T-helper 22 cell (primary cell): ENCODE measurements at places on chromosomes 16 and 17.

DNA sequence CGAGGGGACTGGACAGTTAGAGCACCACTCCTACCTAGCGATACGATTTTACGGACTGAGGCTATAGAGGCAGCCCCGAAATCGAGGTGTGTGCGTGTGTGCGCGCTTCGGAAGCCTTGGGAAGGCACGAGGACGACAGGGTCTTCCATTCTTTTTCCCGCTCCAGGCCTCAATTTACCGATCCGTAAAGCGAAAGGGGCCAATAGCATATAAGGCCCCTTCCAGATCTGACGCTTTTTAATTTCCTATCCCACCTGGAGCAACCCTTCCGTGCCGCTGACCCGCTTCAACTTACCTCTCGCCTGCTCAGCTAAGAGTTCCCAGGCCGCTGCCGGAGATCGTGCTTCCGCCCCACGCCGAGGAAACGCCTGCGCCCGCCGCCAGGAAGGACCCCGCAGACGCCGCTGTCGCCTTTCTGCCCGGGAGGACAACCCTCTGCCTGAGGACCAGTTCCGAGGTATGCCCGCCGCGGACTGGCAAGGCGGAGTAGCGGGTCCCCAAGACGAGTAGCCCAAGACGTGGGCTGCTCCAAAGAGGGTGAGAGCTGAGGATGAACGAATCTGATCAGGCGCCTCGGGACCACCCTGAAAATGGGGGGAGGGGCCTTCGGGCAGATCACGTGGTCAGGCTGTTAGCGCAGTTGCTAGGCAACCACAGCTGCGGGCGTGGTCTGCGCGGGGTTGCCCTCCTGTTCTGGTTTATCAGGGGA is at the start of gene EFTUD2:
Gene EFTUD2, minus strand, starts transcription at position 372 of the 709 bp plus-strand sequence. CDS start 4,924 bp downstream, outside the sequence.
- peak; percentile 85 for DNase-seq

GRCh38 chr16:27235938-27236245 is 32.6 kb downstream of the KDM8 start:
- DNase-seq = no peak

GRCh38 chr17:55056526-55056925 is 88.0 kb downstream of the STXBP4 start:
- DNase-seq = no peak

DNA sequence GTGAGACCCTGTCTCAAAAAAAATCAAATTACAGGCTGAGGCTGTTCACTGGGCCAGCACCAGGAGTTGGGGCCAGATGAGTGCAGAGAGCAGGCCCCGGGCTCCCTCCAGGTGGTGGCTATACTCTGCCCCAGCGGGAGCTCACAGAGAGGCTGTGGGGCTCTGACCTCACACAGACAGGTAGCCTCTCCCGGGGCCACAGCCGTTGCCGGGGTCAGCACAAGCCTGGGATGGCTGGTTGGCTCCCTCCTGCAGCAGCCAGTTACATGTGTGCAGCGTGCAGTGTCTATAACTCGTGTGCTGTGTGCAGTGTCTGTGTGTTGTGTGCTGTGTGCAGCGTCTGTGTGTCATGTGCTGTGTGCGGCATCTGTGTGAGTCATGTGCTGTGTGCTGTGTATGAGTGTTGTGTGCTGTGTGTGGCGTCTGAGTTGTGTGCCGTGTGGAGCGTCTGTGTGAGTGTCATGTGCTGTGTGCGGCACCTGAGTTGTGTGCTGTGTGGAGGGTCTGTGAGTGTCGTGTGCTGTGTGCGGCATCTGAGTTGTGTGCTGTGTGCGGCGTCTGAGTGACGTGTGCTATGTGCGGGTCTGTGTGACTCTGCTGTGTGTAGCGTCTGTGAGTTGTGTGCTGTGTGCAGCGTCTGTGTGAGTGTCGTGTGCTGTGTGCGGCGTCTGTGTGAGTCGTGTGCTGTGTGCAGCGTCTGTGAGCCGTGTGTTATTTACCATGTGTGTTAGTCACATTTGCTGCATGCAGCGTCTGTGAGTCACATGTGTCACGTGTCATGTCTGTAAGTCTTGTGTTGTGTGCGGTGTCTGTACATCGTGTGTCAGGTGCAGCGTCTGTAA is 20.9 kb downstream of the MAPK8IP3 start:
- DNase-seq = no peak

DNA sequence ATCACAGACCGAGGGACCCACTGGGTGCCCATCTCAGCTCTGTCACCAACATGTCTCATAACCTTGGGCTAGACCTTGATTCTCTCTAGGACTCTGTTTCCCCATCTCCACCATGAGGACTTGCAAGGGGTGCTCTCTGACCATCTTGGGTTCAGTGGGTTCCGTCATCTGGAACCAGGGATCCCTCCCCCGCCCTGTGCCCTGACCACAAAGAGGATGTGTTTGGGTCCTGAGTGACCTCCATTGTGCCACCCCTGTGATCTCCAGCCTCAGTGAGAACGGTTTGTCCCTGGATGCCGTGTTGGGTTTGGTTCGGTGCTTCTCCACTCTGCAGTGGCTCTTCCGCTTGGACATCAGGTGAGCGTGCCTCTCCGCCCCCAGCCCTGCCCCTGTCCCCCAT is 49.1 kb upstream of the CPNE2 start:
- no peak for DNase-seq

- no peak for DNase-seq
Observed at GRCh38 chr17:28751600-28752366, 8.0 kb downstream of the TRAF4 start.

- no peak for DNase-seq
Observed at GRCh38 chr16:49639739-49640431, 216.0 kb downstream of the ZNF423 start.

DNA sequence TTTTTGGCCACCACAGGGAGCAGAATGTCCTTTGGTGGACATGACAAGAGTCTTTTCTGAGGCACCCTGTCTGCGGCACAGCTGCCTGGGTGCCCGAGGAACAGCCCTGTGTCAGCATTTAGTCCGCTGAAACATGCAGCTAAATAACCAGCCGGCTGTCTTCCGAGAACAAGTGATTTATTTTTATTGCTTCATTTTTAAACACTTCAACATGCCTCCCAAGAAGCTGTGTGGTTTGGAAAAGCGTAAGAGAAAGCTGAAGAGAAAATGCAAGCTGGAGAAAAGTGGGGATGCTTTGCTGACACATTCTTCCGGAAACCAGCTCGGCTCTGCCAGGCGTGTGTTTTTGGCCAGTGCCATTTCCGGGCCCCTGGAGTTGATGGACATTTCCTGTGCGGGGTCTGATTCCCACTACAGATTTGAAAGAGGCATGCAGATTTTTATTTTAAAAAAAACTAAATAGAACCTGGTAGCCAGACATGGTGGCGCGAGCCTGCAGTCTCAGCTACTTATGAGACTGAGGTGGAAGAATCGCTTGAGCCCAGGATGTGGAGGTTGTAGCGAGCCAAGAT is 94.7 kb downstream of the SEC14L1 start:
- DNase-seq = no peak

DNA sequence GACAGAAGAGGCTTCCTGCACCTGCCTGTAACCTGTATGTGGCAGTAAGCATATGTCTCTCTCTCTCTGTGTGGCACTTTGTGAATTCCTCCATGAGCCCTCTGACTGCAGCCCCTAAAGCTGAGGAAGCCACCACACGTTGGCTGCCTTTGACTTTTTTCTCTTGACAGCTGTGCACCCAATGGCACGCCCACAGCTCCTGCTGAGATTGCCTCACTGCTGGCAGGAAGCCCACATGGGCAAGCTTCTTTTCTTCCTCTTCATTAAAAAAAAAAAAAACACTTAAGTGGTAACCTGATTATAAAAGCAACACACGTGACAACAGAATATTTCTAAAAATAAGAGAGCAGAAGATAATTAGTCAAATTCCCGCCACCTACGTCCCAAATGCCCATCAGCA is 34.0 kb upstream of the PIRT start:
- no peak for DNase-seq

DNA sequence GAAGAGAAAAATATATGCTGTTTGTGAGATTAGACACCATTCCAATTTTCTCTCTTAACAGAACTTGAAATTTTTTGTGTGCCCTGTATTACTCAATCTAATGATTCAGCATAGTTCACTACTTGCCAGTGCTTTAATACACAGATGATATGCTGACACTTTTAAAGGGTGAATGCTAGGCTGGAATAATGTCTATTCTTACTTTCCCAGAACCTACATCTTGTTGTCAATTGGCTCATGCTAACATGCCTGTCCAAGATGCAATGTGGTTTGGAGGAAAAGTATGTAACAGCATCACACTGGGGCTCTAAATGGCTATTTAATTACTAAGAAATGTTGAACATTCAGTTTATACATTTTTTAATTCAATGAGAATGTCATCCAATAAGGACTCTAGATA is 7.6 kb upstream of the MAP2K6 start:
- DNase-seq = no peak

GRCh38 chr17:79005063-79005861 is 4.3 kb downstream of the CANT1 start:
- no peak for DNase-seq

DNA sequence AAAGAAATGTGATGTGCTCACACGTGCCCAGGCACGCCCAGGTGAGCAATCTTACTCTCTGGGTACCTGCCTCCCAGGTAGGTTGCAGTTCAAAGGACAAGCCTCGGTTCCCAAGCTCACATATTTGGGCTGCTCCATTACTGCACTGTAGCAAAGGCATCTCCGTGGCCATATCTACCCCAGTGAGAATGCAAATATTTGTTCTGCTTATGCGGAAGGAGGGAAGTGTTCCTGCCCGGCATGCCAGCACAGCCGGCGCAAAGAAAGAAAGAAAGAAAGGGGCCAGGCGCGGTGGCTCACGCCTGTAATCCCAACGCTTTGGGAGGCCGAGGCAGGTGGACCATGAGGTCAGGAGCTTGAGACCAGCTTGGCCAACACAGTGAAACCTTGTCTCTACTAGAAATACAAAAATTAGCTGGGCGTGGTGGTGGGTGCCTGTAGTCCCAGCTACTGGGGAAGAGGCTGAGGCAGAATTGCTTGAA is 30.7 kb downstream of the SLC43A2 start:
- no peak for DNase-seq

GRCh38 chr17:70716551-70716950 is 547.2 kb downstream of the KCNJ2 start:
- DNase-seq = no peak

GRCh38 chr16:8644211-8645140 is 23.0 kb downstream of the METTL22 start:
- no peak for DNase-seq

DNA sequence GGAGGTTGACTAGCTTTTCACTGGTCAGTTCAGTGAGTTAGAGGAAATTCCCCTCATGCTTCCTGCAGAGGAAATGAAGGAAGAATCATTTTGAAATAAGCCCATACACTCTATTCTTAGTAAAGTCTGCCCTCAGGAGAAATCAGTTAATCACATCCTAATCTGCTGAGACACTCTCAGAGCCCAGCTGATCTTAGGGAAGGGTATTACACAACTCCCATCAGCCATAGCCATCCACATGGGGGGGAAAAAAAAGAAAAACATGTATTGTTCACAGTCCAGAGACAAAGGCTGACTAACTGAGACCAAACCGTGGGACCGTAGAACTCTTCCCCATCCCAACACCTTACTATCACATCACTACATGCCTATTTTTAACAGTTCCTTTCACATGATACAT is 722.3 kb downstream of the CDH8 start:
- no peak for DNase-seq

DNA sequence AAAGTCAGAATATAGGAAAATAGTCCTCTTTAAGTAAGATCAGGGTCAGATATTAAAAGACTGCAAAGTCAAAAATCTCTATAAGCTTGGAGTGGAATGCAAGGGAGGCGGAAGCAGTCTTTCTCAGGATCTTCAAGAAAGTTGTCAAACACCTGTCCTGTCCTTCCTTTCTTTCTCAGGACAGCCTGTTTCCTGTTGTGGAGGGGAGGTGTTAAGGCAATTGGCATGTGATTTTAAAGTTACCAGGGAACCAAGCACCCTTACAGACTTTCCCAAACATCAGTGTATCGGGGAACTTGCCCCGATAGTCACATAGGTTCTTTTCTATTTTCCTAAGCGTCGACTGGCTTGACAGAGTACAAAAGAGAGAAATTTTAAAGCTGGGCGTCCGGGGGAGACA is 2.1 kb downstream of the ATP5PD start:
- no peak for DNase-seq

GRCh38 chr17:44314524-44314868 is 6.1 kb downstream of the RUNDC3A start:
- no peak for DNase-seq

GRCh38 chr17:78474614-78475146 is 96.2 kb downstream of the PGS1 start:
- no peak for DNase-seq

GRCh38 chr16:63922560-63922959 is 1199.3 kb downstream of the CDH11 start:
- DNase-seq = no peak

GRCh38 chr17:42027961-42028790 is 8.3 kb downstream of the NKIRAS2 start:
- DNase-seq = no peak

DNA sequence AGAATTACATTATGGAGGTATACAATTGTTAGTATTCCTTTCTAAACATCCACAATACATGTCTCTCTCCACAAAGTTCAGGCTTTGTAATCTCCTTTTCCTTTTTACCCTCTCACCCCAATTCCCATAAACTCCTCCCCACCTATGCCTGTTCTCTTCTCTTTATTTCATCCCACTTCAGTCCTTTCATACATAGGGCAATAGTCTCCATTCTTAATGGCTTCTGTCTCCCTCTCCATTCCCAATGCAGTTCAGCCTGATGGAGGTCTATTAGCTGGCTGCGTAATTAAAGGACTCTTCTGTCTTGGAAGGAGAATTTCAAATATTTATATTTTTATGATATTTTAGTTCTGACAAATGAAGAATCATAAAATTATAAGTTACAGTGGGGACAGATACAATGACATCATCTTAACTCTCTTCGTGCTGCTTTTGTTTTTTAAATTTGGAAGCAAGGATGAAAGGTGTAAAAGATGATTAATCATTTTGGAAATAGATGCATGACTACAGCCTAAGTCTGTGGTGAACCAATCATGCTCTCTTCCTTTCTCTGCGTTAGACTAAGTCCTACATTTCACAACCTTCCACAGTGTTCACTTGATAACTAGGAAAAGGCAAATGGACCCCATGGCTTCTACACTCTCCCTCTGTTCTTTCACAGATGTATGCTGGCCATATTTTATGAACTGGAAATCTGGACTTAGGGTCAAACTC is 11.2 kb upstream of the FAM20A start:
- no peak for DNase-seq

- no peak for DNase-seq
Observed at GRCh38 chr16:65490286-65490685, 368.4 kb upstream of the CDH11 start.
